ENCODE measurements at places on chromosomes 2 and 18.

DNA sequence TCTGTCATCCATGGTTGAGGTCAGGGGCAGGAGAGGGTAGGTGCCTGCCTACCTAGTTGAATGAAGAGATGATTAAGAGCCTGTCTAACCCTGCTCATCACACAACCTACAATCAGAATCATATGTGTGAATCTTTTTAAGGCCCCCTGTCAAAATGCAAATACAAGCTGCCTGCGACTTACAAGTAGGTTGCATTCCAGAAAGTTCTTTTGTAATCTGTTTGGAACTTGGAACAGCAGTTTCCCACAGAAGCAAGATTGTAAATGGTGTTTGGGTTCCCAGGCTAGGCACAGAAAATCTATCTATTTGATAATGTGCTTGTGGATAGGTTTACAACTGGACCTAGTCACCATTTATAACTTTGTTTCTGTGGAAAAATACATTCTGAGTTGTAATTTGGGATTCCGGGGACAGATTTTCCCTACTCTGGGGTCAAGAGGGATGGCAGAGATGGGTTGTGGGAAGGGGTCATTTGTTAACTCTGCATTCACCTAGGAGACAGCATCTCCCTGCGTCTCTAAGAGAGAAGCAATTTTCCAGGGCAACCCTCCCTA is 4.4 kb downstream of the LIPG start:
- no peak for DNase-seq

GRCh38 chr2:163572850-163573249 is 163.0 kb downstream of the FIGN start:
- no peak for DNase-seq

GRCh38 chr2:200383380-200384110 is 77.1 kb downstream of the SPATS2L start:
- no peak for DNase-seq

DNA sequence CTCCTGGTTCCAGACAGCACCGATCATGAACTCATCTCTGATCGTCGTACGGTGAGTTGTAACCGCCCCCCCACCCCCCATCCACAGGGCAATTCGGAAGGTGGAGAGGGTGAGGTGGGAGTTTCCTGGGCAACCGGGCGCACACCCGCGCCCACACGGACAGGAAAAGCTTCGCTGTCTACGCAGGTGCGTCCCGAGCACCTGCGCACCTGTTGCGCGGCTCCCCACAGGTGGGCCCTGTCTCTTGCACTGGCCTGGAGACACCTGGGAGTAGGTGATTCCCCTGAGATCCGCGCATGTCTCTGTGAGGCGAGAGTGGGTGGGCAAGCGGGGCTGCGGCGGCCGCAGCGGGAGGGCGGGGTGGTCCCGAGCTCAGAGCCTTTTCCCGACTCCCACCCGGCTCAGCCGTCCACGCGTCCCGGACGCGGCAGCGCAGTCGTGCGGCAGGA is 459 bp upstream of the ATP6V1C2 start:
- no peak for DNase-seq

DNA sequence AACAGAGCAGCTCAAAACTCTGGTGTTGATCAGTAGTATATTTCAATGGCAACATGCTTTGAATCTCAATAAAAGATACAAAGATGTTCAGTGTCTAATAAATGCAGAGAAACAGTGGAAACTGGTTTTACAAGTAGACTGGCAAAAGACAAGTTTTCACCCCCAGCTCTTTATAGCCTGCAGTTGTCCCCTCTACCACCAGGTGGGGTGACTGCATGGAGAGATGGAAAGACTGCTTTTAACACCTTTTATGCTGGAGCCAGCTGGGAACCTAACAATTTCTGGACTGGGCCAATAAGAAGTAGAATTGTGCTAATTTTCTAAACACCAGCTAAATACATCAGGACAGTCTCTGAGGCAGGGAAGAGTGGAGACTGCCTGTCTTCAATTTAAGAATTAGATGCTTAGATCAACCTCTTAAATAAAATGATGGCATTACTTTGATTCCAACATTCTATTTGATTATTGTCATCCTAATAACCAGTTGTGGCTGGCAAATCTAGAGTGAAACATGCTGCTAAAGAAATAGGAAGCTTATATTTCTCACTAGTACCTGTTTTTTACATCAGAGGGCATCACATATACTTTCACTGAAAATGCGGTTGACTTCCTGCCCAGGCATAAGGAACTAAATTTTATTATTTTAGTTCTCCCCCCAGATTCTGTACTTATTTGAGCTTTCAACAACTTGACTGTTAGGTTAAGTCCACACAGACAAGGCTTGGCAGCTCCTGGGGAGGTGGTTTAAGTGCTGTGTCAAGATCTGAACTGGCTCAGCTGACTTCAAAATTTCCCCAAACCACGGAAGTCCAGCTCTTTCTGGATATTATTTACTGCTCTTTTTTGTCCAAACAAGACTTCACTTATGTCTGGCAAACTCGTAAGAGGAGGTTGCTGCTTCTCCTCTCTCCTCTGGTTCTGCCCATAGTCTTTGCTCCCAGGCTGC is 140.5 kb downstream of the TPGS2 start:
- peak; percentile 80 for DNase-seq
